ENCODE measurements at places on chromosomes 4 and X.

- DNase-seq: no peak
- H3K27me3 ChIP-seq: peaks cover 2% of the 10 kb centered on the region
- no peaks in the 10 kb centered on the region for H3K4me1 ChIP-seq
Measured at GRCh38 chrX:23387550-23388184, 53.0 kb downstream of the PTCHD1 start.

DNA sequence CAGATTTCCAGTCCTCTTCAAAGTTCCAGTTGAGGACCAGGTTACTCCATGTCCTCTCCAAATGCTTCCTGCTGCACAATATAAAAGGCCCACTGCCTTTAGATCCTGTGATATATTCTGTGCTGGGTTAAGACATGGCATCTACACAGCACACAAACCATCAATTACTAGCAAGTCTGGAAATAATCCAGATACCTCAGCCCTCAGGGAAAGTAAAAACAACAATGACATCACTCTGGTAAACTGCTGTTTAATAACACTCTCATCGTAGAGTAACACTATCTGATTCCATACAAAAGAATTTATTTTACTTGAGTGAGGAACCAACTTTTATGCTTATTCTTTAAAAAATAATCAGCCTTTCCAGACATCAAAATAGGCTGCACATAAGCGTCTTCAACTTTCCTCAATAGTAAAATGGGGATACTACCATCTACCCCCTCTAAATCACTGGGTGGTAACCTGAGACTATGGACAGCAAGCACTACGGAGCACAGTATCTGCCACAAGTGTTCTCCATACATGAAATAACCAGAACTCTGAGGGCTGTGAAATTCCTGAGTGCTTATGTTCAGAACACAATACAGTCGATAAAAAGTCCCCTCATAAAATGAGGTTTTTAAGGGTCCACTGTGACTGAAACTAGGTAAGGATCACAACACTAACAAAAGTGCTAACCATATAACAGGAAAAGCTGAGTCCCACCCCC is 53.4 kb downstream of the ABCG2 start:
- H3K27ac ChIP-seq: no peak overlapping the region
- no peaks in the 10 kb centered on the region for H3K36me3 ChIP-seq
- no peak for DNase-seq
- H3K4me1 ChIP-seq: peaks cover 2% of the 10 kb centered on the region

- peaks cover 8% of the 10 kb centered on the region for H3K4me1 ChIP-seq
- no peak overlapping the region for H3K27ac ChIP-seq
- no peaks in the 10 kb centered on the region for H3K36me3 ChIP-seq
Measured at GRCh38 chrX:30812326-30812725, 76.7 kb downstream of the TAB3 start.

- no peaks in the 10 kb centered on the region for H3K36me3 ChIP-seq
- peaks cover 10% of the 10 kb centered on the region for H3K27me3 ChIP-seq
- H3K4me1 ChIP-seq: no peaks in the 10 kb centered on the region
Measured at GRCh38 chr4:113958766-113959538, 20.5 kb downstream of the ARSJ start.

GRCh38 chr4:138177278-138177968 is 64.7 kb downstream of the SLC7A11 start:
- no peaks in the 10 kb centered on the region for H3K4me1 ChIP-seq
- H3K27me3 ChIP-seq: peaks cover 7% of the 10 kb centered on the region
- no peak overlapping the region for H3K27ac ChIP-seq
- H3K4me3 ChIP-seq: no peak overlapping the region
- no peaks in the 10 kb centered on the region for H3K36me3 ChIP-seq

GRCh38 chr4:76622717-76623116 is 187.7 kb downstream of the SHROOM3 start:
- no peaks in the 10 kb centered on the region for H3K4me1 ChIP-seq
- H3K36me3 ChIP-seq: no peaks in the 10 kb centered on the region
- DNase-seq: no peak
- no peak overlapping the region for H3K4me3 ChIP-seq
- peaks cover 15% of the 10 kb centered on the region for H3K27me3 ChIP-seq

- no peak overlapping the region for H3K27ac ChIP-seq
- no peaks in the 10 kb centered on the region for H3K36me3 ChIP-seq
- peaks cover 10% of the 10 kb centered on the region for H3K27me3 ChIP-seq
Measured at GRCh38 chr4:20684852-20685763, 15.2 kb upstream of the PACRGL start.

GRCh38 chrX:150896632-150897031 is 1.8 kb downstream of the CD99L2 start:
- H3K36me3 ChIP-seq: no peaks in the 10 kb centered on the region
- no peak overlapping the region for H3K27ac ChIP-seq
- H3K27me3 ChIP-seq: peaks cover 2% of the 10 kb centered on the region

GRCh38 chr4:147923854-147924253 is 192.0 kb downstream of the ARHGAP10 start:
- no peaks in the 10 kb centered on the region for H3K4me1 ChIP-seq
- peaks cover 7% of the 10 kb centered on the region for H3K27me3 ChIP-seq

GRCh38 chrX:44875185-44875489 is 2.1 kb downstream of the KDM6A start:
- H3K4me3 ChIP-seq: peak overlapping the region; percentile 92
- H3K36me3 ChIP-seq: peaks cover under 1% of the 10 kb centered on the region
- peaks cover 5% of the 10 kb centered on the region for H3K4me1 ChIP-seq
- H3K27me3 ChIP-seq: no peaks in the 10 kb centered on the region
- peak overlapping the region; percentile 87 for H3K27ac ChIP-seq

DNA sequence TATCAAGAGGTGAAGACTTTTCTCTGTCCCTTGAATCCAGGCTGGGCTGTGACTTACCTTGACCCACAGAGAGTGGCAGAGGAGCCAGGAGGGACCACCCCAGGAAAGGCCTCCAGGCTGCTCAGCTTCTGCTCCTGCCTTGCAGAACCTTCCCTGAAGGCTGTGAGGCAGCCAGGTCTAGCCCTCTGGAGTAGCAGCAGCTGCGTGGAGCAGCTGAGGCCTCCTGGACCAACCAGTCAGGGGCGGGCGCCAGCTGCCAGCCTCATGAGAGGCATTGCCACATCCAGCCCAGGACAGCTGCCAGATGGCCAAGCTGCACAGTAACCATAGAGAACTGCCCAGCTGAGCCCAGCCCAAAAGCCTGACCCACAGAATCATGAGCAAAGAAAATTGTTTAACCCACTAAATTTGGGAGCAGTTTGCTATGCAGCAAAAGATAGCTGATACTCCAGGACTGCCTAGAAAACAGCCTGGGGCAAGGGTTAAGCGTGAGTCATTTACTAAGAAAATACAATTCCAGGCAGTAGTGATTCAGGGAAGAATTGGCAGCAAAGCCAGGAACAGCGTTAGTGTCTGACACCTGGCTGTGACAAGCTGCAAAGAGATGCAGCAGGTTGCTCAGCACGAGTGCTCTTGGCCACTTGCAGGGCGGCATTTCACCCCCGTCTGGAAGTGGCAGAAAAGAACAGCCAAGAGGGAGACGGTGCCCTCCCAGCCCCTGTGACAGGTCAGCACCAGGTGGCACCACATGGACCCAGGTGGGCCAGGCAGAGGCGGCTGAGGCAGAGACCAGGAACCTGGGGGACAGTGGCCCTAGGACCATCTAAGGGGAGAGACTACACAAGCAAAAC is 14.7 kb upstream of the PDE6B start:
- H3K36me3 ChIP-seq: peaks cover 3% of the 10 kb centered on the region
- DNase-seq: no peak
- H3K27ac ChIP-seq: no peak overlapping the region
- no peaks in the 10 kb centered on the region for H3K4me1 ChIP-seq
- H3K4me3 ChIP-seq: no peak overlapping the region

GRCh38 chr4:26051240-26051639 is 137.2 kb downstream of the SMIM20 start:
- H3K27ac ChIP-seq: no peak overlapping the region
- H3K4me1 ChIP-seq: peaks cover 17% of the 10 kb centered on the region
- no peak overlapping the region for H3K4me3 ChIP-seq
- DNase-seq: no peak

DNA sequence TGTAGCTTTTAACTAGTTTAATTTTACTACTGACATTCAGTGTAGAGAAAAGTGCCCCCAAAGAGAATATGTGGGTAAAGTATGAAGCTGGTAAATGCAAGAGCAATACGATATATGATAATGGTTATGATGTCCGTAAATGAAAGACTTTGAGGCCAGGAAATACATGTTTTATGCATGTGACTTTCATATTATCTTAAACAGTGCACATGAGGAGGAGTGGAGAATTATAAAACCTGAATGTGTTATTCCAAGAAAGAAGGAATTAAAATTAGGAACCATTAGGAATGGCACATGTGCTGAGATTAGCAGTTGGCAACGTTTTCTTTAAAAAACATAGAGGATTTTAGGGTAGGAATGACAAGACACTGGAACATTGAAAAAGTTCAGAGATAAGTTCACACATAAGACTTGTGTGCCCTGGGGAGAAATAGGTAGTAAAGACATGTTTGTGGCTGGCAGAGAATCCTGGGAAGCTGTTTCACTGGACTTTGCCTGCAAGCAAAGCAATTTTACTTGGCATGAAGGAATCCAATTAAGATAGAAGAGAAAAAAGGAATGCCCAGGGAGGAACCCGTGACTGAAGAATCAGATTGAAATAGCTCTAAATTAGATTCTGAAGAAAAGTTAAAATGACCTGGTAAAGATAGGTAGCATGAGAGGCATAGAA is 20.0 kb downstream of the GK start:
- no peaks in the 10 kb centered on the region for H3K4me1 ChIP-seq
- H3K27ac ChIP-seq: no peak overlapping the region
- no peak for DNase-seq
- H3K27me3 ChIP-seq: no peaks in the 10 kb centered on the region
- peaks cover 20% of the 10 kb centered on the region for H3K36me3 ChIP-seq

DNA sequence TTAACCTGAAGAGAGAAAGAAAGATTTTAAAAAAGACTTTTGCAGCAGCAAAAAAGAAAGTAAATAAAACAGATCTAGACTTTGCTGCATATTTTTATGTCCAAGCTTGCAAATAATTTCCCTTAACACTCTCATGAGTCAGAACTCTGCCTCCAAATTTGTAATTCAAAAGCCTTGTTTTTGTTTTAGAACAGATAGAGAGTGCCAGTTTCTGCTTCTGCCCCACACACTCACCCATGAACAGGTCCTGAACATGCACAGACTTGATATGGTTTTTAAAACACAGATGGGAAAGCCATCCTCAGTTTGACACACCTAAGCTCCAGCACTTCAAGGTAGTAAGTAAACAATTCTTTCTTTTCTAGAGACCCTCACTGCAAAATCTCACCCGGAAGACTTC is 39.7 kb upstream of the VCX3B start:
- H3K27me3 ChIP-seq: no peaks in the 10 kb centered on the region
- no peak for DNase-seq
- H3K4me3 ChIP-seq: no peak overlapping the region
- H3K27ac ChIP-seq: no peak overlapping the region
- no peaks in the 10 kb centered on the region for H3K4me1 ChIP-seq
- H3K36me3 ChIP-seq: no peaks in the 10 kb centered on the region

GRCh38 chrX:108091878-108092291 is 307 bp downstream of the ATG4A start:
- no peaks in the 10 kb centered on the region for H3K27me3 ChIP-seq
- H3K27ac ChIP-seq: no peak overlapping the region
- H3K36me3 ChIP-seq: peaks cover 2% of the 10 kb centered on the region
- no peaks in the 10 kb centered on the region for H3K4me1 ChIP-seq

GRCh38 chr4:1348746-1349145 is 1.7 kb downstream of the UVSSA start:
- H3K27me3 ChIP-seq: no peaks in the 10 kb centered on the region
- peaks cover 2% of the 10 kb centered on the region for H3K36me3 ChIP-seq
- H3K27ac ChIP-seq: no peak overlapping the region
- no peak for DNase-seq
- H3K4me3 ChIP-seq: peak overlapping the region; percentile 21

GRCh38 chr4:87060957-87061356 is 126.1 kb downstream of the AFF1 start:
- H3K27ac ChIP-seq: peak overlapping the region; percentile 26
- no peak for DNase-seq
- no peak overlapping the region for H3K4me3 ChIP-seq
- H3K27me3 ChIP-seq: no peaks in the 10 kb centered on the region
- peaks cover 17% of the 10 kb centered on the region for H3K36me3 ChIP-seq

DNA sequence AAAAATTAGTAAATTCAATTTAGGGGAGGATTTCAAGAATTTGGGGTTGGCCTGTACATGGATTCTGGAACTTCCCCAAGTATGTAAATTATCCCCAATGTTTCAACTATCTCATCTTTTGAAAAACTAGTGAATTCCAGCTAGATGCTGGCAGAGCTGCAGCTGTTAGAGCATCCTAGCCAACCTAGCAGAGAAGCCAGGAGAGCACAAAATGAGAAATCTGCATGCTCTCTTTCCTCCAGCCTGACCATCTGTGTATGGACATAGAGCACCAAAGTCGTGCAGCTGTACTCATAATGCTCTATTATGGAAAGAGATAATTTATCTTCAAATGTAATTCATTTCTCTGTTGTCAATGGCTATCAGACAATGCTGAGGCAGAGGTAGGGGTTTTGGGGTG is 1217.7 kb downstream of the PCDH19 start:
- H3K4me3 ChIP-seq: no peak overlapping the region
- H3K4me1 ChIP-seq: no peaks in the 10 kb centered on the region
- no peaks in the 10 kb centered on the region for H3K27me3 ChIP-seq
- DNase-seq: no peak

- DNase-seq: no peak
- H3K4me1 ChIP-seq: no peaks in the 10 kb centered on the region
- H3K4me3 ChIP-seq: no peak overlapping the region
Measured at GRCh38 chr4:154067786-154068185, 278.9 kb upstream of the SFRP2 start.

DNA sequence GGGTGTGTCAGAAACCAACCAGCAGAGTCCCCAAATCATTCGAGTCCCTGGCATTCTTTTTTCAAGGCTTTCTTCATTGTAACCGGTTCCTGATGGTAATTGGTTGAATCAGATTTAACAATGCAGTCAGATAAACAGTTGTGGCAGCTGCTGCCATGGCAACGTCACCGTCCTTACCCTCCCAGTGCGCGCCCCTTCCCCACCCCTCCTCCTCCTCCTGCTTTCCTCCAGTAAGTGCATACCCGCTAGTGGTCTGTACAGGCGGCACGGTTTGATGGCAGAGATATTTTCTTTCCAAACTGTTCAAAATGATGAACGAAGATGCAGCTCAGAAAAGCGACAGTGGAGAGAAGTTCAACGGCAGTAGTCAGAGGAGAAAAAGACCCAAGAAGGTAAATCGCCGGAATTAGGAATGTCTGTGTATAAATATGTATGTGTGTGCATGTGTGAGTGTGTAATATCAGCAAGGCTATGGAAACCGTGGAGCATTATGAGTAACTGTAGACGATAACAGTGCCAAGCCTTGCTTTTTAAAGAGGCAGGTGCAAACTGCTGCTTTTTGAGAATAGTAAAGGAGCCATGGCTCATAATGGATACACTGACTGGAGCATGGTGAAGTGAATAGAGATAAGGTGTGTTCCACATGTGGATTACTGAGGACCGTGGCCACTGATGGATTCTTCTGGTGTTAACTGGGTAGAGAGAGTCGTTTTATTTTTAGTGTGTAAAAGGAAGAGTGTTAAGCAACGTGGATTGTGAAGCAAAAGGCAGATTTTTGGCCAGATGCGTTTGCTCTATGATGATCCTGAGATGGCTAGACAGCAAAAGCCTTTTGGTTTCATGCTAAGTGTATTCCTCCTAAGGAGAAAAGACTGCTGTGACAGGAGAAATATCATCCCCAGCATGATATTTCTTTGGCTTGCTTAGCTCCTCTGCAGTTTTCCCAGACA is at the start of gene ANK2:
TSS of gene ANK2 (plus strand) at position 233 of the 950 bp plus-strand sequence. CDS start at position 309, 76 bp downstream.
- H3K4me1 ChIP-seq: no peaks in the 10 kb centered on the region
- H3K27me3 ChIP-seq: no peaks in the 10 kb centered on the region
- no peak within 1 kb of the TSS for H3K4me3 ChIP-seq
- no peak within 1 kb of the TSS for H3K27ac ChIP-seq
- no peak for DNase-seq
